ENCODE measurements at places on chromosomes 2 and 18. TPM values are rescaled to one million over a fixed set of nuclear protein-coding genes. Genes with fewer than 3 reads are reported as not detected.

GRCh38 chr2:98156304-98156703, 69.3 kb downstream of the VWA3B start:
- DNase-seq: no peak

GRCh38 chr2:156909983-156910382, 347.5 kb upstream of the GALNT5 start:
- DNase-seq: no peak

The ASB18 gene
- total RNA-seq: not detected

DNA sequence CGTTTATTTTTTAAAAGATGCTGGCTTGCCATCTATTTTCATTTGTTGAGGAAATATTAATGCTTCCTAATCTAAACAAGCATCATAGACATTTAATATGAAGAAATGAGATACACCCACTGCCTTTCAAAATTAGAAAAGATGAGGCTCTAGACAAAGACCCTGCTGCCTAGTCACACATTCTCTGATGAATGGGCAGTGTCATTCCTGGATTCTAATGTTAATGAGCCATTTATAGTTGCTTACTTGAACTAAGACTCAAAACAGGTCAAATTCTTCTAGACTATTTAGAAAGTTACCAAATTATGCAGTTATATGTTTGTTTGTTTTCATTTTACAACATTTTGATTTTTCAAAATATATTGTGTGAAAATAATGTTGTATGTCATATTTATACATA, 237.6 kb downstream of the CDH7 start:
- DNase-seq: no peak

The UPP2 gene
- total RNA-seq: not detected

The DSG3 gene
- total RNA-seq: not detected

The PHLPP1 gene
- 8.0 TPM for total RNA-seq

DNA sequence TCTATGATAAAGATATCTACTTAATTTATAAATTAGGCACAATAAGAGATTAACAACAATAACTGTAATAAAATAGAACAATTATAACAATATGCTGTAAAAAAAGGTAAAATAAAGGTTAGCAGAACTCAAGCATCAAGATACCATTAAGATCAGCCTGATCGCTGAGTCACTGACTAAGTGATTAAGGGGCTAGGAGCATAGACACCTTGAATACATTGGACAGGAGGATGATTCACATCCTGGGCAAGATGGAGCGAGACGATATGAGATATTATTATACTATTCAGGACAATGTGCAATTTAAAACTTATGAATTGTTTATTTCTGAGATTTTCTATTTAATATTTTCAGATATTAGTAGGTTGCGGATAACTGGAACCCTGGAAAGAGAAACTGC, 1277.8 kb upstream of the ZEB2 start:
- DNase-seq: no peak

DNA sequence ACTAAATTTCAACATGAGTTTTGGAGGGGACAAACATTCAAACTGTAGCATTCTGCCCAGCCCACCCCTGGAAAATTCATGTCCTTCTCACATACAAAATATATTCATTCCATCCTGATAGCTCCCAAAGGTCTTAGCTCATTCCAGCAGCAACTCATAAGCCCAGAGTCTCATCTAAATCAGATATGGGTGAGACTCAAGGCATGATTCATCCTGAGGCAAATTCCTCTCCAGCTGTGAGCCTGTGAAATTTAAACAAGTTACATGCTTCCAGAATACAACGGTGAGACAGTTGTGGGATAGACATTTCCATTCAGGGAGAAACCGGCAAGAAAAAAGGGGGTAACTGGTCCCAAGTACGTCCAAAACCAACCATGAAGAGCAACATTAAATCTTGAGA, 43.5 kb upstream of the FAHD2A start:
- DNase-seq: no peak

- no peak for DNase-seq
These were observed 2.2 kb downstream of the PLEKHA3 start for GRCh38 chr2:178482437-178482836.

DNA sequence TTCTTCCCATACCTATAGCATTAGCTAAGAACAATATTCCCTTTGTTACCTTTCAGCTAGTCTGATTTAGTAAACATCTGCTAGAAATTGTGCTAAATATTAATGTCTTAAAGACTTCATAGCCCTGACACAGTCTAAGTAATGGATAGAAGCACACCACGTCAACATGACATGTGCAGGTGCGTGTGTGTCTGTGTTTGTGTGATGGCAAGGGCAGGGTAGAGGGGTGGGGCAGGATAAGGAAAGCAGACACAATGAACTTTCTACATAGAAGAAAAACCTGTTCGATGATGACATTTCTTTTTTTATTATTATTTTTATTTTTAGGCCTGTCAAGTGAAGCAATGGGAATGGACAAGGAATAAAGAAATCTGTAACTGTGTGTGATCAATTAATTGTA, 223.3 kb downstream of the NOL4 start:
- DNase-seq: no peak

GRCh38 chr2:168119515-168120141, 127.8 kb downstream of the STK39 start:
- DNase-seq: no peak
